ENCODE measurements at places on chromosomes 3 and 15. TPM values are rescaled to one million over a fixed set of nuclear protein-coding genes. Genes with fewer than 3 reads are reported as not detected.

HTD2 gene
- total RNA-seq: 18.5 TPM

OSTN gene
- 0.72 TPM for total RNA-seq

GP9 gene
- not detected for total RNA-seq

ATP10A gene
- total RNA-seq: 0.62 TPM

FAM81A gene
- total RNA-seq: 0.47 TPM

VEPH1 gene
- total RNA-seq: 17.0 TPM

AVEN gene
- total RNA-seq: 77.7 TPM

CCR8 gene
- total RNA-seq: not detected

SAMMSON gene
- total RNA-seq: 0.08 TPM

DNAJA4 gene
- 9.8 TPM for total RNA-seq

BOC gene
- 10.7 TPM for total RNA-seq

HTR3E gene
- total RNA-seq: 7.1 TPM

TTLL13 gene
- total RNA-seq: not detected

CDCP1 gene
- total RNA-seq: 2.7 TPM

TUSC7 gene
- not detected for total RNA-seq

CA12 gene
- total RNA-seq: 0.62 TPM

LRRIQ4 gene
- total RNA-seq: not detected

PATL2 gene
- total RNA-seq: 0.19 TPM

CTXN2 gene
- total RNA-seq: not detected

SCG5 gene
- 1.3 TPM for total RNA-seq

SI gene
- total RNA-seq: not detected

TM4SF18 gene
- total RNA-seq: not detected

GRK7 gene
- total RNA-seq: 0.05 TPM

MNS1 gene
- 2.4 TPM for total RNA-seq

PLCL2 gene
- 1.2 TPM for total RNA-seq

TLR9 gene
- not detected for total RNA-seq

EFHB gene
- total RNA-seq: not detected

THRB gene
- total RNA-seq: 4.7 TPM

EXD1 gene
- not detected for total RNA-seq

SLC12A1 gene
- not detected for total RNA-seq

FEM1B gene
- total RNA-seq: 55.5 TPM

CHRNA7 gene
- 0.16 TPM for total RNA-seq

KBTBD8 gene
- total RNA-seq: 4.3 TPM

AHSG gene
- total RNA-seq: not detected

APBA2 gene
- not detected for total RNA-seq

ADGRG7 gene
- not detected for total RNA-seq

STRIT1 gene
- total RNA-seq: not detected

TM4SF1 gene
- 39.1 TPM for total RNA-seq

TGM5 gene
- not detected for total RNA-seq

GATM gene
- total RNA-seq: 36.4 TPM

CYB561D2 gene
- 25.2 TPM for total RNA-seq

CASR gene
- not detected for total RNA-seq
